ENCODE measurements at places on chromosomes 5 and 9.

DNA sequence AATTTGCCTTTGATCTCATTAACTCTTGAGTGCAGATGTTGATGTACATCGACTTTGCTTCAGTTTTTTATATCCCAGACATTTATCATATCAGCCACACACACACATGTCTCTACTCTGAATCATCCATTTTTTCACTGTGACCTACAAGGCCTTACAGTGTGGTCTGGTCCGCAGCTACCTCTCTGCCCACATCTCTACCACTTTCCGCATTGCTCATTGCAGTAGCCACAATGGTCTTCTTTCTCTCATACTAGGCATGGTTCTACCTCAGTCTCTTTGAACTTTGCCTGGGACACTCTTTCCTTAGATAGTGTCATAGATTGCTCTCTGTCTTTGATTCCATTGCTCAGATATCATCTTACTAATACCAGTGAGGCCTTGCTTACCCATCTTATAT, 87.9 kb upstream of the FSD1L start:
- no peak for DNase-seq

GRCh38 chr5:23303435-23303834, 204.0 kb upstream of the PRDM9 start:
- no peak for DNase-seq

- DNase-seq = no peak
Observed at GRCh38 chr9:112179816-112180215, 4.7 kb upstream of the SUSD1 start.

DNA sequence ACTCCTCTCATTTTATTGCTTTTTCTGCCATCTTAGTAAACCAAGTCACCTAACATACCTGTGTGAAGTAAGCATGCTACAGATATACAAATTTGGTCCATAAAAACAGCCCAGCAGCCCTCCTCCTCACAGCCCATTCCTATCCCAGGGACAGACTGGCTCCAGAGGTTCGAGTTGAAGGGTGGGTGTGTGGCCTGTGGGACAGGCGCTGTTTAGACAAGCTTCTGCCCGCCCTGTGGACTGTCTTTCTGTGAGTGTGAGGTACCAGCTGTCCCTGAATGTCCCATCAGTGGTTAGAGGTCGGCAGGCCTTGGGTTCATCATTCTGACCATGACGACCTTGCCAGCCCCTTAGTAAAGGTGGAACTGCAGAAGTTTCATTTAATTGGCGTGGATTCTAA, 82.0 kb downstream of the WNK2 start:
- no peak for DNase-seq

GRCh38 chr5:97121848-97122247, 20.6 kb downstream of the LIX1 start:
- no peak for DNase-seq

- no peak for DNase-seq
Observed at GRCh38 chr5:169004551-169004950, 296.4 kb downstream of the SLIT3 start.

GRCh38 chr5:35709688-35710087, 92.0 kb downstream of the SPEF2 start:
- DNase-seq = no peak

GRCh38 chr5:7347377-7347776, 48.6 kb upstream of the ADCY2 start:
- DNase-seq = no peak

- no peak for DNase-seq
Observed at GRCh38 chr5:167309941-167310517, 981.4 kb upstream of the WWC1 start.

- DNase-seq = no peak
Observed at GRCh38 chr5:83827111-83827557, 106.5 kb upstream of the HAPLN1 start.

DNA sequence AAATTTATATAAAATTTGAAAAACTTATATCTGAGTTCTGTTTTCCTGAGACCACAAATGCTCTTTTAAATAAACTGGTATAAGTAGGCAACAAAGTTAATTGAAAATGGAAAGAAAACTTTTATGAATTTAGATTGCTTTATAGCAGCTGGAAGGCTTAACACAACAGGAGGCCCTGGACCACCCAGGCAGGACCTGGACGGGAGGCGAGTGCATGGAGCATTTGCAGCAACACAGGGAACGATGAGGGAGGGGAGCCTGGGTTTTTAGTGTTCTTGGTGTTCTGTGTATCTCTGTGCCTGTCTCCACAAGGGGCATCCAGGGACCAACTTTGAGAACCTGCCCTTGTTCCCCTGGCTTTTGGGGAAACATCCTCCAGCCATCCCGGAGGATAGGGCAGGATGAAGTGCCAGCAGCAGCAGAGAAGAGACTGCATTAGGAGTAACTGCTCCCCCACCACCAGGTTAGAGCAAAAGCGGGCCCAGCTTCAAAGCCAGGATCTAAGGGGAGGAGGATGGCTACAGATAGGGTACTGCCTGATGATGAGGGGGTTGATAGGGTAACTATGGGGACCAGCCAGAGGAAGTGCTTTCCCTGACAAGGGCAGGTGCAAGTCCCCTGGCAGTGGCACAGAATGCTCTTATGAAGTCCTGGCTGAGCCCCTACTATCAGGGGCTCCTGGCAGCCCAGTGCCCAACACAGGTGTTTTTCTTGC, 6.7 kb upstream of the SPATA31E1 start:
- no peak for DNase-seq

DNA sequence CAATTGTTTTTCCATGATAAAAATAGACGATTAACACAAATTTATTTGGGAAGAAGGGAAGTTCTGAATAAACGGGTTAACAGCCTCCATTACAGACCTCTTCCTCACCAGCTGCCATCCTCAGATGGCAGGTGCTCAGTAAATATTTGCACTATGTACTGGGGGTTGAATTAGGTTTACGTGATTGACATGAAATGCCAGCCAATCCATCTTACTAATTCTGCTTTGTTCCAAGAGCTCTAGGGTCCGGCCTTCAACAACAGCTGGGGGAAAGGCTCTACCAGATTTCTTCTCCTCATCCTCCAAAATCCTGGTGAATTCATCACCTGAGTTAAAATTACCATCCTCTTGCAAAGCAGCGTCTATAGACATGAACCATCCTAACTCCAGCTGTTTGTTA, 104.6 kb downstream of the MTX3 start:
- DNase-seq = peak; percentile 38

GRCh38 chr5:7868427-7868772, 431 bp downstream of the FASTKD3 start:
- DNase-seq = no peak

DNA sequence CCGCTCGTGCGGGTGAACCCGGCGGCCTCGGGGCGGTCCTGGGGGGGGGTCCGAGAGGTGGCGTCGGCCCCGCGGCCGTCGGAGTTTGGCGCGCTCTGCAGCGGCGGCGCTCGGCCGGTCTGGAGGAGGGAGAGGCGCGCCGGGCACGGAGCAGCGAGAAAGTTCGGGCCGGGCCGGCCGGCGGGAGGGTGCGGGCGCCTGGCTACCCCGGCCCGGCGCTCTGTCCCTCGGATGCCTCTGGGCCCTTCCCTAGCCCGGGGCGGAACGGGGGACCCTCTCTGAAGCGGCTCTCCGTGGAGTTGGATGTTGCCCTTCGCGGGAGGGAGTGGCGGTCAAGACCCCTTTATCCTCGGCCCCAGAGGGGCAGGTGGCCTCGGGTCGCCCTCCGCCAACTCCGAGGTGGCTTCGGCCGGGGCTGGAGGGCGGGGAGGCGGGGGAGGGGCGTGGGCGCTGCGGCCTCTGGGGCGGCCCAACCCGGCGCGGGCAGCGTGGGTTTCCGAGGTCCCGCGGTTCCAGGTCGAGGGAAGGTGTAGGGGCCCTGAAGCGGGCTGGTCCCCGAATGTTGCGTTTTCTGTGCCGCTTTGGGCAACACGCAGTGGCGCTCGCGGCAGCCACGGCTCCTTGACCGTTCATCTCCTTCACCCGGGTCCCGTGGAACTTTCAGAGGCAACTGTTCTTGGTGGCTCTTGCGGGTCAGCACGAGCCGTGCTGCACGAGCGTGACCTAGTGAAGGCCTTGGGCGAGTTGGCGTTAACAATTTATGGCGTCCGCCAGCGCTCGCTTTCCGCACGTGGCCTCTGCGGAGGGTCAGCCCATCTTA, 290.5 kb downstream of the DOCK8 start:
- DNase-seq = no peak

DNA sequence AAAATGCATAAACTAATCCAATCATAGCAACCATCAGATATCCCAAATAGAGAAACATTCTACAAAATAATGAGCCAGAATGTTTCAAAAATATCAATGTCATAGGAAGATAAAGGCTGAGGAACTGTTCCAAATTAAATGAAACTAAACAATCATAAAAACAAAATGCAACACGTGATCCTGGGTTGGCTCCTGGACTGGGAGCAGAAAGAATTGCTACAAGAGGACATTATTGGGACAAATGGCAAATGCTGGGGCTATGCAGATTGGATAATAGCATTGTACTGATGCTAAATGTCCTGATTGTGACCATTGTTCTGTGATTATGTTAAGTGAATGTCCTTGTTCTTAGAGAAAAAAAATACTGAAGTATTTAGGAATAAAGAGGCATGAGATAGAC, 54.2 kb upstream of the AKNA start:
- no peak for DNase-seq

DNA sequence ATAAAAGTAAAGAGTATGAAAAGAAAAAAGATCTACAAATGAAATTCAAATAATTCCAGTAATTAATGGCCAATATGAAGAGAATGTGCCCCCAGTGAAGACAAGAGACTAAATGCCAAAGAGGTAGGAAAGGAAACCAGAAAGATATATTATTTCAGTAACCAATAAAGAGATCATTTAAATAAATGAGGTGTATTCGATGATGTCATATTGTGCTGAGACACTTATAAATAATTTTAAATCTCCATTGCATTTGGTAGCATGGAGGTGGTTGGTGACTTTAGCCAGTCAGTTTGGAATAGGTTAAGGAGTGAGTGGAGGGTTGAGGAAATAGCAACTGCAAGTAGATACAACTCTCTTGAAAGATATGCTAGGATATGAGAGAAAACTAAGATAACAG, 417.7 kb upstream of the PTGER4 start:
- DNase-seq = no peak

GRCh38 chr5:18975624-18976023, 1012.4 kb downstream of the CDH18 start:
- DNase-seq = no peak

DNA sequence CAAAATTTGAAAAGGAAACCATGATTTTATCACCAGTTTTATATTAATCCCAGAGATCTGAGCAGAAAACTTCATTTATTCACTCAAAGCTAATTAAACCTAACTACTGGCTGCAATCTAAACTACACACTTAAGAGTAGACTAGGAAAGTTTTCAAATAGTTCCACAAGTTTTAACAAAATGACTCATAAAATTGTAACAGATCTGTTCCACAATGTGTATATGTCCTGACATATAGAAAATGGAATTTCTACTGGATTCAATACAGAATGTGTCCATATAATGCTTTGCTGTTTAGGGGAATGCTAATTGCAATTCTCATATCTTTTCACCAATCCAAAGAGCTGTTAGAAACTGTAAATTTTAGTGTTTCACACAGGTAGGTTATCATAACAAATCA, 40.3 kb upstream of the ADAMTSL1 start:
- DNase-seq = no peak

- DNase-seq = no peak
Observed at GRCh38 chr9:6239694-6240093, 24.1 kb downstream of the IL33 start.

GRCh38 chr5:79938468-79938867, 52.6 kb downstream of the MTX3 start:
- no peak for DNase-seq

DNA sequence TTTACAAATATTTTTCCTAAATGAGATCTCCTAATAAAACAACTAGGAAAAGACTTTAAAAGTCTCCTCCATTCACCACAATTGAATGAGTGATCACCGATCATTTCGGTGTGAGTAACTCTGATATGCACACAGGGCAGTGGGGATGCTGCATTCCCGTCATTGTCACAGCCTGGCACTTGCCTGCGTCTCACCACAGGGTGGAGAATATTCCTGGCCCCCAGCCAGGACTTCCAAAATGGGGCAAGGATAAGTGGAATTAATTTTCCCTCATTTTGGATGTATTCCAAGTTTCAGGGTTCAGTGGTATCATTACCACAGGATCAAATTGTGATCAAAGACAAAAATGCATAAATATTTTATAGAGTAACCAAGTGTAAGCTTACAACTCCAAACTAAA, 107.1 kb downstream of the CTNND2 start:
- peak; percentile 49 for DNase-seq

DNA sequence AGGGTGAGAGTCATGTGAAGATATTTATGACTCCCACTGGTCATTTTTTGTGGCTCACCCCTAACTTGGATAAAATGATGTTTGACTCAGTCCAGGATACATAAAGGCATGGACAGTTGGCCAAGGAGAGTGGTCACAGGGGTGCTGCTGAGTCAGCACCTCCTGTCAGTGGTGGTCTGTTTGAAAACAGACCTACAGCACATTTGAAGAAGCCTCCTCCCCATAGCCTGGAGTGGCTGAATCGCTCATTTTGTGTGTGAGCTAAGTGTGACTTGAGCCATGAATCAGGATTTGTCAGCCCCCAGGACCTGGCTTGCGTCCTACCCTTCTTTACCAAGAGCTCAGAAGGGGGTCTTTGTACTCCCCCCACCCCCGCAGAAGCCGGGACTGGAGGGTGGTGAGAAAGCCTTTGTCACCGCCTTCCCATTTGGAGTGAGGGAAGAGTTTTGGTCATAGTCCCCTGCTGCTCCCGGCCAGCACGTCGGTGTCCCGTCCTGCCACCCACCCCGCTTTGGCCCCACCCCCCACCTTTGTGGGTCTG, 35.6 kb downstream of the TRIO start:
- no peak for DNase-seq

GRCh38 chr9:114580609-114581193, 6.9 kb upstream of the ATP6V1G1 start:
- no peak for DNase-seq

GRCh38 chr5:131615957-131616356, 19.1 kb downstream of the RAPGEF6 start:
- DNase-seq = no peak

Measured in NCI-H1694 treated with DMSO at 0.1 percent for 48 hours (cell line).